HTR-8/SVneo (cell line): ENCODE measurements at places on chromosomes 2 and 18.

DNA sequence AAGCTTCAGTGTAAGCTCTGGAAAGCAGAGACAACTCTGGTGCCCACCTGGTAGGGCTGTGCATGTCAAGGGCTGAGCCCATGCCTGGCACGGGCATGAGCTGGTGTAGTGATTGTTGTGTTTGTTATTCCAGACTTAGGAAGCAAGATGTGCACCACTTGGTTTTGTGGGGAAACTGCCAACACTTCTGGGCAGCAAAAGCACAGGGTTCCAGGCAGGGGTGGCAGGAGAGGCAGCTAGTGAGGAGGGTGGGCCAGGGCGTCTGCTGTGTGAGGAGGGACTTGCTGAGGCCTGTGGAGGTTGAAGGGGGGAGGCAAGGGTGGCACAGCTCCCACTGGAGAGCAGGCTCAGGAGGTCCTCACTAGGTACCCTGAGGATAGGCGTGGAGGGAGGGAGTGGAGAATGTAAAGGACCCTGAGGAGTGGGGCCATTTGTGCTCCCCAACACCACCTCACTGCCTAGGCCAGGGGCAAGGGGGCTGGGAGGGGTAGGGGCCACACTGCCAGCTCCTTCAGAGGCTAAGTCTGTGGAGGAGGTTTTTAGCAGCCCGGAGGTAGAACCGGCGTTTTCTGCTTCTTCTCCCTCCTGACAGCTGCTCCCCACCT is 104.0 kb upstream of the POU3F3 start:
- DNase-seq, result no peak

- no peak for DNase-seq
Observed at GRCh38 chr18:38572554-38573111, 1007.0 kb upstream of the CELF4 start.

GRCh38 chr18:67770520-67770919 is 254.0 kb upstream of the DSEL start:
- no peak for DNase-seq

- DNase-seq, result no peak
Observed at GRCh38 chr18:37254236-37254754, 311.3 kb downstream of the CELF4 start.

DNA sequence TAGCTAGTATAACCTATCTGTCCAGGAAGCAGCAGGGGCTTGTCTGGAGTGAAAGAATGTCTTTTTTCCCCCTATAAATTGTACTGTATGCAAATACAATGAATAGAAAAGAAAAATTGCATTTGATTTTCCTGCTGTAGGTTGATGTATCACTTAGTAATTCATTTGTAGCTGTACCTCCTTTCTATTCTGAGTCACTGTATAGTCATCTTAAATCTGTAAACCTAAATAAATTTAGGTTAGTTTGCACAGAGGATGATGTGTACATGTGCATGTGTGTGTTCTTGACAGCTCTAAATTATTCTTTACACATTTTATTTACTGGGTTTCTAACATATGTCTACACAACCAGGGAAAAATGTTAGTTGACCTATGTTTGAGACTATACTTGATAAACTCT is 478.7 kb upstream of the CNTNAP5 start:
- no peak for DNase-seq
